Activated T-helper 1 cell treated with anti-CD3 and anti-CD28 coated beads, Interleukin-12 subunit alpha, Interleukin-12 subunit beta, Interleukin-2, Interleukin-4 antibody, amounts not matched to agents 30 ng/mL and 10 ng/mL and 1 ng/mL, durations not matched to agents 14 hours and 24 hours and 36 hours (primary cell): ENCODE measurements at places on chromosomes 2 and 18. TPM values are rescaled to one million over a fixed set of nuclear protein-coding genes. Genes with fewer than 3 reads are reported as not detected.

DNA sequence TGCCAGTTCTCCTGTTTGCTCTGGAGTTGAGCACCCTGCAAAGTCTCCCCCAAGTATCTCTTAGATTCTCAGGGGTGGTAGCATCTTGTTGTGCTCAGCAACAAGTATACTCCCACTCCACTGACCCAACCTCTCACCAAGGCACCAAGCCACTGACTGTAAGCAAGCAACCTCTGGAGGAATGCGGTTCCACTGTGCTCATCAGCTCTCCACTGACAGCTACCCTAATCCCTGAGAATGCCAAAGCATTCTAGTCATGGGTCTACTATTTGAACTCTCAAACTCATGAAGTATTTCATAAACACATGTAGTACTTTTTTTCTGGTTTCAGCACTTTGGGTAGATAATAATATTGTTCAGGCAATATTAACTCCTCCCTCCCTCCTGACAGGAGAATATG, 170.0 kb downstream of the EPHA4 start:
- H3K27ac ChIP-seq = no peak overlapping the region
- no peaks in the 10 kb centered on the region for H3K36me3 ChIP-seq
- no peak overlapping the region for H3K4me3 ChIP-seq
- no peak for DNase-seq
- no peaks in the 10 kb centered on the region for H3K4me1 ChIP-seq

DNA sequence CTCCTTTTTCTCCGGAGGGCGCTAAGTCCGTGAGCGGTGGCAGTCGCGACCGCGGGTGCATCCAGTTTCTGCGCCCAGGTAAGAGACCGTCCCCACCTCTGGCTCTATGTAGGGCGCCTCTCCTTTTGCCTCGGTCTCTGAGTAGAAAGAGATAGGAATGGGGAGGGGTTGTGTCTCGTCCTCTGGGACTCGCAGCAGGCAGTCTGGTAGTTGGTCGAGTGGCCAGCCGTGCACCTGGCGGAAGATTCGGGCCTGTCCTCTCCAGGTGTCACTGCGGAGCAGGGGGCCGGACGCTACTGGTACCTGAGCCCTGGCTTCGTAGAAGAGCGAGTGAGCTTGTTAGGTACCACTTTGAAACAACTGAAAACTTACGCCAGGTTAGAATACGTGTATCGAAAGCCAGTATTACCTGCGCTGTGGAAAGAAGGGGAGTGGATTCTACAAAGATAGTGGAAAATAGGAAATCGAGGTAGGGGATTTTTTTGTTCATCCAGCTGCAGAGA, 403 bp downstream of the MAP2 start:
- H3K4me1 ChIP-seq = peaks cover 14% of the 10 kb centered on the region
- no peak for DNase-seq
- H3K4me3 ChIP-seq = peak overlapping the region; percentile 76
- H3K36me3 ChIP-seq = no peaks in the 10 kb centered on the region
- peaks cover 20% of the 10 kb centered on the region for H3K27me3 ChIP-seq

GRCh38 chr2:239940861-239941570, 84.1 kb downstream of the NDUFA10 start:
- DNase-seq = no peak
- H3K4me3 ChIP-seq = no peak overlapping the region
- H3K4me1 ChIP-seq = peaks cover 6% of the 10 kb centered on the region
- H3K27me3 ChIP-seq = peaks cover 2% of the 10 kb centered on the region
- no peaks in the 10 kb centered on the region for H3K36me3 ChIP-seq
- no peak overlapping the region for H3K27ac ChIP-seq

DNA sequence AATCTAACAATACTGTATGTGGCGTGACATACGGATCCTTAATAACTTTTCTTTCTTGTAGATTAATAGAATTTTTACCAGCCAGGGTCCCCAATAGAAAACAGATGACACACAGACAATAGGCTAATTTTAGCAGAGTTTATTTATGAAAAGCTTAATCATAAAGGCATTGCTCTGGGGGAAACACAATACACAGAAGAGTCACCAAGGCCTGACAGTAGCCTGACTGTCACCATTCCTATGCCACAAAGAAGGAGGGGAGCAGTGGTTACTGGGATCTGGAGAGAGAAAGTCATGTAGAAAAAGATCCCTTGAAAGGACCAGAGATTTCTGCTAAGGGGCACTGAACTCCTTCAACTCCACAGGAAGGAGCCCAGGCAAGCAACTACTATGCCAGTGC, 139.5 kb downstream of the METTL4 start:
- no peaks in the 10 kb centered on the region for H3K36me3 ChIP-seq
- DNase-seq = no peak
- no peak overlapping the region for H3K4me3 ChIP-seq
- no peak overlapping the region for H3K27ac ChIP-seq
- H3K27me3 ChIP-seq = peaks cover 3% of the 10 kb centered on the region

DNA sequence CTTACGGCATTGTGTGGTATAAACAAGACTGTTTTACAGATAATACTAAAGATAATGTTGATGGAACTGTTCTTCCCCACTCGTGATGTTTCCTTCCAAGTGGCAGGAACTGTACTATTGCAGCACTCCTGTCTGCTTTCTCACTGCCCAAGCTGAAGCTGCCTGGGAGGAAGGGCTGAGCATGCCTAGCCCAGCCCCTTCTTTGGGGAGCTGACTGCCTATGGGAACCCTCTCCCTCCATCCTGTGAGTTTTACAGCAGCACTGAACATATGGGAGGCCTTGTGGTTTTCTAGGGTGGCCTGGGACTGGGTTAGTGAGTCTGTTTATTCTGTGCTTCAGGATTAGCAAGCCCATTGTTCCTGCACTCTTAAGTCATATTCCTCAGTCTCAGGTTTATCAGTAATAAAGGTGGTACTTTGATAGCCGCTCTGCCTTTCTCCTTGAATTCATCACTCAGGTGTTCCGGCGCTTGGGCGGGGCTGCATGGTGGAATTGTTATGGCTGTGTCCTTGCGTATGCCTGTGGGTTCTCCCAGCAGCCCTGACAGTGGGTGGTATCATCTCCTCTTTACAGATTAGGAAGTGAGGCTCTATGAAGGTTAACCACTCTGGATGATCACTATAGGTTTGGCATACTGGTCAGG, 379.7 kb downstream of the PTPRM start:
- H3K4me1 ChIP-seq = peaks cover 12% of the 10 kb centered on the region
- DNase-seq = peak; percentile 7
- no peaks in the 10 kb centered on the region for H3K27me3 ChIP-seq
- H3K36me3 ChIP-seq = no peaks in the 10 kb centered on the region

DNA sequence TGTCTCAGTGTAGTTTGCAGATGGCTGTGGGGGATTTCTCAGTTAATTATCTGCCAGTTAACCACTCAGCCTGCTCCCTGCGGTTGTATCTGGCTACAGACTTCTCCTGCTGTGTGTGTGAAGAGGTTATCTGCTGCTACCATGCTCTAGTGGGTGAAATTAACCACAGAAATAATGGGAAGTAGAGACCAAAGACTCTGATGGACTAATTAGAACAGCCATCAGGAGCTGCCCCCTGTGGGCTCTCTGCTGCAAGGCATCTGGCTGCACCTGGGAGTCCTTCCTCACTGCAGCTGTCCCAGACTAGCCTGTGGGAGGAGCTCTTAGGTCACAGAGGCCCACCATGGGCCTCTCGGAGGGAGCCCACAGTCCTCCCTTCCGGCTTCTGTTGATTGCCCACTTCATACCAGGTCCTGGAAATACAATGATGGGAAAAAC, 66.6 kb downstream of the CTIF start:
- no peaks in the 10 kb centered on the region for H3K27me3 ChIP-seq
- no peaks in the 10 kb centered on the region for H3K36me3 ChIP-seq
- no peak for DNase-seq

DNA sequence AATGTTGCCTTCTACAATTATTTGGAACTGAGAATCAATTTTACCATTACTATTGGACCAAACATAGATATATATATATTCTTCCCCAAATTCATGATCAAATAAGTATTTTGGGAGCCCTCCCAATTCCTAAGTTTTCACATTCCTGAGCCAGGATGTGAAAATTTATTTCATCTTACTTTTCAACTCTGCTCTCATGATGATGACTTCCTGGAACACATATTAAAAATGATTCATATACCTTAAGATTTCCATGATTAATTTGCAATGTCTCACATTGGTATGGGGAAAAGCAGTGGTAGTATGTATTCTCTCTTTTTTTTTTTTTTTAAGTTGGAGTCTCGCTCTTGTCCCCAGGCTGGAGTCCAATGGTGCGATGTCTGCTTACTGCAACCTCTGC, 596.1 kb upstream of the ZEB2 start:
- H3K36me3 ChIP-seq = no peaks in the 10 kb centered on the region
- H3K27ac ChIP-seq = no peak overlapping the region
- no peak for DNase-seq
- no peaks in the 10 kb centered on the region for H3K27me3 ChIP-seq
- H3K4me1 ChIP-seq = no peaks in the 10 kb centered on the region

DNA sequence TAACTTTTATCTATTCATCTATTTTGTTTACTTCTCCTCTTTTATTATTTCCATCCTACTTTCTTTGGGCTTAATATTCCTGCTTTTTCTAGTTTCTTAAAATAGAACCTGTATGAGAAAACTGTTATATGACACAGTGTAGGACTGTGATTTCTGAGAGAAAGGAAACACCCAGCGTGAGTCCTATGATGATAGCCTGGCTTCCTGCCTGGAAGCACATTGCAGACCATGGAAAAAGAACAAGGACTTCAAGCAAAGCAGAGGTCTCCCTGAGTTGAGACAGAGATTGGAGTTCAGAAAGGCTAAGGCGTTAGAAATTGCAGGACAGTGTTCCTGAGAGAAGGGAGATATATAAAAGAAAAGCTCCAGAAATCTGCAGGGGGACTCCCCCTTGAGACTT, 7.8 kb downstream of the RBM44 start:
- H3K4me1 ChIP-seq = no peaks in the 10 kb centered on the region
- no peak for DNase-seq
- H3K27me3 ChIP-seq = peaks cover 20% of the 10 kb centered on the region
- H3K4me3 ChIP-seq = no peak overlapping the region
- H3K27ac ChIP-seq = no peak overlapping the region

- no peak for DNase-seq
- H3K27ac ChIP-seq = no peak overlapping the region
- no peaks in the 10 kb centered on the region for H3K27me3 ChIP-seq
- no peaks in the 10 kb centered on the region for H3K4me1 ChIP-seq
Observed at GRCh38 chr18:6927153-6927552, 190.4 kb downstream of the LAMA1 start.

DNA sequence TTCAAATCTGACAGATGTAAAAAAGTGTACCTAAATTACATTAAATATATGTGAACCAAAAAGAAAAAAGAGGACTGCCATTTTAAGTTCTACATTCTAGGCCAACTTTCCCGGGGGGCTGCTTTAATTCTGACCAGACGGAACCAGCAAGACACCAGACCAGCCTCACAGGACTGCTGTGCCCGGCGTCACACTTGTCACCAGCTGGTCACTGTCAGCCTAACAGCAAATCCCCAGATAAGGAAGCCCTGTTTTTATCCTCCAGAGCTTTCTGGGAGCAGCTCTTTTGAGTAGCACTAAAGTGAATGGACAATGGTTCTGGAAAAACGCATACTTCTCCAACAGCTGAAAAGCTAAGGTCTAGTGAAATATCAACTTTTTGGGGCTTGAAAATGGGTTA, 35.6 kb downstream of the CYB5A start:
- peaks cover 7% of the 10 kb centered on the region for H3K4me1 ChIP-seq
- H3K36me3 ChIP-seq = no peaks in the 10 kb centered on the region
- DNase-seq = no peak

DNA sequence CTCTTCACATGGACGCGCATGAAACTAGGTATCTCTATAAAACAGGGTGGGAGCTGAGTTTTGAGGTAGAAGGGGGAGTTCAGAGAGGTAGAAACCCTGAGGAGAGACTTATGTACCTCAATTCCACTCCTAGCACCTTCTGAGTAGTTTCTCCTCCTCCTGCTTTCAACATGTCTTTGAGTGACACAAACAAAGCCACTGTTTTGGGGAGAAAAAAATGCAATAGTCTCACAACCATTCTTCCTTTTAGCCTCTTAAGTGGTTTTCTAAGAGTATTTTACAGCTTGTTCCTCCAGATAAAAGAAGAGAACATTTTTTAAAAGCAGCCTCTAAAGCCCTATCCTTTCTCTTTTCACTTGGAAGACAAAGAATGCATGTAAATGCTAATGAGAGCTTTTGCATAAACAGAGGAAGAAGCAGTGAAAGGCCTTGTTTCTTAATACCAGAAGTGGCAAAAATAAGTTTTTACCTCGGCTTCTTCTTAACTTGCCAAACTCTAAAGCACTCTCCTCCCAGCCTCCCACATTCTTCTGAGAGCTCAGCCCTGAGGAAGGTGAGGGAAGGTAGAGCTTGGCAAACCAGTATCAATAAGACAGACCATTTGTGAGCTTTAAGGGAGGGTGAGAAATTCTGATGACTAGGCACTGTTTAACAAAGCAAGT, 1304.4 kb upstream of the ACVR2A start:
- H3K4me1 ChIP-seq = no peaks in the 10 kb centered on the region
- H3K27me3 ChIP-seq = no peaks in the 10 kb centered on the region
- no peak overlapping the region for H3K27ac ChIP-seq
- DNase-seq = no peak
- H3K4me3 ChIP-seq = no peak overlapping the region

NGEF gene
- total RNA-seq = 0.21 TPM in 1 of 2 replicates, not detected in the other

TBR1 gene
- 0.05 TPM in 1 of 2 replicates, not detected in the other for total RNA-seq

PSMD14 gene
- 103 and 113 TPM in 2 replicates for total RNA-seq

CTNNA2 gene
- not detected in 2 replicates for total RNA-seq

SLC4A3 gene
- total RNA-seq = 0.17 TPM in 1 of 2 replicates, not detected in the other

TNS1 gene
- total RNA-seq = 0.41 and 1.1 TPM in 2 replicates

ACTG2 gene
- 0.22 and 0.26 TPM in 2 replicates for total RNA-seq
